ENCODE measurements at places on chromosomes 2 and 18.
A peak's percentile ranks its signal among the peaks of the same experiment; 100 is the strongest.

GRCh38 chr18:49111191-49111988, 160.6 kb upstream of the SMAD7 start:
- no peak for DNase-seq

DNA sequence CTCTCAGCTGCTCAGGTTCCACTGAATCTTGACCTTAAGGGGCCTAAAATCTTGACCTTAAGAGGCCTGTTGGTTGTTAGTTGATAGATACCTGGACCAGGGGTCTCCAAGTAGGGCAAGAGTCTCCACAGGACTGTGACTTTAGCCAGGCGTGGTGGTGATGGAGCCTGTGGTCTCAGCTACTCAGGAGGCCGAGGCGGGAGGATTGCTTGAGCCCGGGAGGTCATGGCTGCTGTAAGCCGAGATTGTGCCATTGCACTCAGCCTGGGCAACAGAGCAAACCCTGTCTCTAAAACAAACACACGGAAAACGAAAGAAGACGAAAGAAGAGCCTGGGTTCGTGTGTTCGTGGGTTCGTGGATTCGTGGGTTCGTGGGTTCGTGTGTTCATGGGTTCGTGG, 120.2 kb upstream of the CTDP1 start:
- no peak for DNase-seq

DNA sequence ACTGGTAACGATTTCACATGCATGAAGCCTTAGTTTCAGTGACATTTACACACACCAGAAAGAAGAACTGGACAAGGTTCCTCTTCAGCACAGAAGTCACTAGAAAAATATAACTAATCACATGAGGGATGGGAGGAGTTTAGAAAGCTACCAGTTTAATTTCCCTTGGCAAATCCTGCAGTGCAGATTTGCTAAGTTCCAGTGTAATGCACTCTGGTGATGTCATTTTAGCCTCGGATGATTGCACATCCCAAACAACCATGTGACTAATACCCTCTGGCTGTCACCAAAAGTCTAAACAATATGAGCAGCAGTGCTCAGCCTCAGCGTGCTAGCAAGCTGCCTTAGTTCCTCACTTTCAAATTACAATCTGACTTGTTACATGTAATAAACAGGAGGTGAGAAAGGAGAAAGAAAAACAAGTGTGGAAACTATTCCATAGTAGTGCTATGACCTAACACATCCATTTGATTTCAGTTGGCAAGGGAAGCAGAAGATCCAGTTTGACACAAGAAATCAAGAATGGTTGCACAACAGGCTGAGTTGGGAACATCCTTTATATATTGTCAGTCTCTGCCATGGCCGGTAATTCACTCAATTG, 35.3 kb upstream of the PPP1CB start:
- peak; percentile 68 for DNase-seq

DNA sequence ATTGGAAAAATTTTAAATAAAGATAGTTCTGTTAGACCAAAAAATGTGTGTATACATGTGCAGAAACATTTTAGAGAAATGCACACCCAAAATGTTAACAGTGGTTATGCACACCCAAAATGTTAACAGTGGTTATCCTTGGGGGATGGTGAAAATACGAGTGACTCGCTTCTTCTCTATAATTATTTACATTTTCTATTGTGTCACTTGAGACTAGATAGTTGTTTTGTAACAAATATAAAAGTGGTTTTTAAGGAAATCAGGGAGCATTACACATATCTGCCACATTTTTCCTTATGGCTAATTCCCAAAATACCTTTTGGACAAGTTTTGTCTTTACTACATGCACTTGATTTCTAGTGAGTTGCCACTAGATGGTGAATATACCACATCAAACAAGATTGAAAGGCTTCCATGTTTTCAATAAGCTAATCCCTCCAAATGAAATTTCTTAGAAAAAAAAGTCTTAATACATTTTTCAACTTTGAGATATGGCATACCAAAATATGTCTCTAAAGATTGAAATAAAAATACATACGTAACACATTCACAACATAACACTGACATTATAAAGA, 9.0 kb upstream of the HIBCH start:
- DNase-seq, result no peak

DNA sequence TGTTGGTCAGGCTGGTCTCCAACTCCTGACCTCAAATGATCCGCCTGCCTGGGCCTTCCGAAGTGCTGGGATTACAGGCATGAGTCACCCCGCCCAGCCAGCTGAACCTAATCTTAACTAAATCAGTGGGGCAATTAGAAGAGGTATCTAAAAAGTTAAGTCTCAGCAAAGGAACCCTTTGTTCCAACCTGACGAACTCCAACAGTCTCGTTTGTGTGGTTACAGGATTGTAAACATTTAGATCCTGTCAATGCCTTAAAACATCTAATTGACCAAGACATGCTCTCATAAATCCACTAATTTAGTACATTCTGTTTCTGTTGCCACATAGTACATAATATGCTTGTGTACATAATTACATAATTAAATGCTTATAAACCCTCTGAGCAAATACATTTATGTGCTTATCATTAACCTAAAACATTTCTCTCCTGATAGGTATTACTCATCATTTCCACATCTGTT, 31.1 kb upstream of the STK39 start:
- no peak for DNase-seq

- no peak for DNase-seq
Observed at GRCh38 chr2:109031476-109032228, 42.6 kb upstream of the EDAR start.

- no peak for DNase-seq
Observed at GRCh38 chr2:232876161-232876977, 6.3 kb downstream of the SNORC start.

Measured in AG04449 (cell line).